ENCODE measurements at places on chromosomes 1 and 21.

DNA sequence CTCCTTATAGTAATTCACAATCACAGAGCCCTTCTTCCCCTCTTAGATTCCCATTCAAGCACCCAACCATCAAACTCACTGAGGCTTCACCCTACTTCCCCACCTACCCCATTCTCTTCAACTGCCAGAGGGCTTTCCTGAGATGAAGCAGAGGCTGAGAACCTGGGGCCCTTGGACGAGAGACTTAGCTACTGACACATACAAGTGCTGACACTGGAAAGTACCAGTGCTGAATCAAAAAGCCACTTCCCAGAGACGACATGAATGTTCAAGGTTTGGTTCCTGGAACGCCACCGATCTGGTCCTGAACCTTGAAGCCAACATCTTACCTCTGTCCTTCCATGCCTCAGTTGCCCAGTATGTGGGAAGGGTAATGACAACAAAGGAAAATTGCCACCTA lies 16.6 kb upstream of the RAP1A start:
- no peak for DNase-seq

DNA sequence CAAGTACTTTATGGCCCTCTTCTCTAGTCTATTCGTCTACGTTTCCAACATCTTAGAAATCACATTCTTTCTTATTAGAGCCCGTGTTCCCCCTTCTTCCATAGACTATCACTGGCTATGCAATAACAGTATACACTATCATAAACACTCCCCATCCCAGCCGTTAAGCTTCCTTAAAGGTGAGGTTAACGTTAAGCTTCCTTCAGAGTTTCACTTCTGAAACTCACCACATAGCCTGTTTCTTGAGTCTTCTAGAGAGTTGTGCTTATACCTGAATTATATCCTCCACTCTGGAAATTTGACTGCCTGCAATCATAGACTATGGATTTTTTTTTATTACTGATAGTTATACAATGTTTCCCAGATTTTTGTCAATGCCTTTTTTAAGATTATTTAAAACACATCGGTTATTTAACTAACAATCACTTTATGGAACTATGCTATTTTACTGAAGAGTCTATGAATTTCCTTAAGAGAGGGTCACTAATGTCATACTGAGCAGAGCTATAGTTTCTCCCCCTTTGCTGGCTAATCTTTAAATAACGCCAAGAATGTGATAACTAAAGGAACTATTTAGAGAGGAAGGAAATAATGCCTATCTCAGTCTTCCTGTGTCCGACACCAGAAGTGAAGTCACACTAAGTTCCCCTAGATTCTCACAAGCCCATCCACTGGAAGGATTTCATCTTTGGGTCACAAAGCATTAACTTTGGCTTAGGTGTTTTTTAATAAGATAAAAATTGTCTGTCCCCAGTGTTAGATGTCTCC lies 16.8 kb downstream of the FCER1A start:
- no peak for DNase-seq

GRCh38 chr1:45542591-45542990 lies 8.0 kb upstream of the AKR1A1 start:
- no peak for DNase-seq

DNA sequence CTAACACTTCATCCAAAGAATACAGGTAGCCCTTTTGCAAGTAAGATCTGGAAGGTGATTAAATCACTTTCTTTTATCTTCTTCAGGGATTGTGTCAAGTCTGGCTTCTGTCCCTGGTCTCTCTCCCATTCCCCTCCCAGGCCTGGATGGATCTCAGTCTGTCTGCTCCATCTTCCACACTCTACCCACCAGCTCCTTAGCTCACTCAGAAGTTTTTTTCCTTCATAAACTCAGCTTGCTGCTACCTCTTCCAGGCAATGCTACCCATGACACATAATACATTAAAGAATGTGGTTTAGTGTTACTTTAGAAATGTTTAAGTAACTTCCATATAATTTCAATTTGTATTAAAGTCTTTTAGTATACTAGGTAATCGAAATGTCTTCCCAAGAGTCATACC lies 133.1 kb downstream of the AKT3 start:
- DNase-seq, result peak; percentile 61

DNA sequence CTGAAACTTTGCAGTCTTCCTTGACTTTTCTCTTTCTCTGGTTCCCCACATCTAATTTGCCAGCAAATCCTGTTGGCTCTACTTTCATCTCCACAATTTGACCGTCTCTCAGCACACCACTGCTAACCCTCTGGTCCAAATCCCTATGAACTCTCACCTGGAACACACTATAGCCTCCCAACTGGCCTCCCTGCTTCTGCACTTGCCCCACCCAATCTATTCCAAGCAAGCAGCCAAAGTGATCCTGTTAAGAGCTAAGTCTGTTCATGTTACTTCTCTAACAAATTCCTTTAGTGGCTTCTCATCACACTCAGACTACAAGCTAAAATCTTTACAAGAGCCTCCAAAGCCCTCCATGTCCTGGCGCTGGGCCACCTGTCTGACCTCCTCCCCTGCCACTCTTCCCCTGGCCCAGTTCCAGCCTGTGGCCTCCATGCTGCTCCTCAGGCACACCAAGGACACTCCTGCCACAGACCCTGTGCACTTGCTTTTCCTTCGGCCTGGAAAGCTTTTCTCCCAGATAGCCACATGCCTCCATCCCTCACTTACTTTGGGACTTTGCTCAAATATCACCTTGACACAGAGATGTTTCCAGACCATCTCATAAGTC lies 104.1 kb downstream of the DTL start:
- DNase-seq, result no peak

GRCh38 chr1:98661544-98662355 lies at the start of gene SNX7:
TSS of gene SNX7 (plus strand) at chr1:98661721. CDS start at chr1:98661732, 11 bp downstream.
- peak; percentile 69 for DNase-seq

- peak; percentile 7 for DNase-seq
Observed at GRCh38 chr1:113579256-113580018, 179.8 kb downstream of the PHTF1 start.

DNA sequence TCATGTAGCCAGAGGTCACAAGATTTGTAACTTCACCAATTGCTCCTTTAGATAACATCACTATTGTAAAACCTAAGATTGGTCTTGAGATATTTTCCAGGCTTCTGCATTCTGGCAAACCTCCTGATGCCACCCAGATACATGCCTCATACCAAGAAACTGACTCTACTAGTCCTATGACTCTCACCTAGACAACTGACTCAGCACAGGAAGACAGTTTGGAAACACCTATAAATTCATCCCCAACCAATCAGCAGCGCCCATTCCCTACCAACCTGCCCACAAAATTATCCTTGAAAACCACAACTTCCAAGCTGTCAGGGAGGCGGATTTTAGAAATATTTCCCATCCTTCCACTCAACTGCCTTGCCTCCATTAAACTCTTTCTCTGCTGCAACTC lies 2.6 kb downstream of the NME7 start:
- no peak for DNase-seq

DNA sequence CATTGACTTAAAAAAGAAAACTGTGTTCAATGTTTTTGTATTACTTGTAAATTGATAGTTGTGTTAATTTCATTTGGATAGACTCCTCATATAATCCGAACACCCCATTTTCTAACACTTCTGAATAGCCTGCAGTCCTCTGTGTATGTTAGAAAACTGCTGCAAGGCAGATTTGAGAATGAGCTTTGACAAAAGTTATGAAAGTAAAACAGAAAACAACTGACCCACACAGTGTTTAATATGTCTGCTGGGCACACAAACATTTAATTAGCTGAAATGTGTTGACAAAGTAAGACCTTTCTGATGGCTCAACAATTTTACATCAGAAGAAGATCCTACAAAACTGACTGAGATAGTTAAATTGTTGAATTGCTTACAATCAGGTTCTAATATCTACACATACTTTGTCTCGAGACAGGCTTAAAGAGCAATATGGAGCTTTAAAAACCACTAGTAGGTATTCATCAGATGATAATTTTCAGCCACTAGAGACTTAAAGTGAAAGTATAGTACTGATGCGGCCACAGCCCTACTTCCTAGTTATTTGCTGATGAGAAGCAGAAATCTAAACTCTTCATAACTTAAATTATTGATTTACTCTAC lies 40.0 kb upstream of the PRMT6 start:
- DNase-seq, result no peak

- DNase-seq, result no peak
Observed at GRCh38 chr1:110633646-110634030, 27.5 kb upstream of the KCNA2 start.

- no peak for DNase-seq
Observed at GRCh38 chr1:97451046-97451826, 469.6 kb downstream of the DPYD start.

GRCh38 chr1:240980342-240980741 lies 368.4 kb upstream of the GREM2 start:
- DNase-seq, result no peak

DNA sequence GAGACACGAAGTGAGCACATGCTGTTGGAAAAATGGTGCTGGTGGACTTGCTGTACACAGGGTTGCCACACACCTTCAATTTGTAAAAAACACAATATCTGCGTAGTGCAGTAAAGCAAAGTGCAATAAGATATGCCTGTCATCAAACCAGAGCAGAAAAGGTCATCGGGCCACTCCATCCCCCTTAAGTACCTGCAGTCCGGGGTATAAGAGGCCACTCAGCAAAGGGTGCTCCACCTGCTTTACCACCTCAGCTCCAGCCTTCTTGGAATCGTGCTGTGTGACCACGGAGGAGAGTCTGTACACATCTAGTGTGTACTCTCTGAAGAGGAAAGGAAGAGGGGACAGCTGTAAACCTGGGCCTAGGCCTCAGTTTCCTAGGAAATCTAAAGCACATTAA lies 10.9 kb downstream of the YARS1 start:
- DNase-seq, result no peak

DNA sequence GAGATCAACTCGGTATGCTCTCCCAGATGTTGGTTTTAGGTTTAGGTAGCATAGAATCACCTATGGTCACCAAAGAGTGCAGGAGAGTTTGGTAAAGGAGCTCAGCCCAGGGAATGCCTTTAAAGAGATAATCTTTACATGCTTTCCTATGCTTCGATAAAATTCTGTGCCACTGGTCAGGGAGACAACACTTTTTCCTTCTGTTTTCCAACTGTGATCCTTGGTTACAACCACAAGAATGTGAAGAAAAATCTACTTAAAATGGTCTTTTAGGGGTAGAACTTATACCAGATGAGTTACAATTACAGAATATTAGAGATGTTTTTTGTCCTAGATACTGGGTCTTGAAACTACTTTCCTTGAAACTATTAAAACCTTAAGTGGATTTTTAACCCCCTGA lies 895.6 kb downstream of the TTLL7 start:
- DNase-seq, result no peak

DNA sequence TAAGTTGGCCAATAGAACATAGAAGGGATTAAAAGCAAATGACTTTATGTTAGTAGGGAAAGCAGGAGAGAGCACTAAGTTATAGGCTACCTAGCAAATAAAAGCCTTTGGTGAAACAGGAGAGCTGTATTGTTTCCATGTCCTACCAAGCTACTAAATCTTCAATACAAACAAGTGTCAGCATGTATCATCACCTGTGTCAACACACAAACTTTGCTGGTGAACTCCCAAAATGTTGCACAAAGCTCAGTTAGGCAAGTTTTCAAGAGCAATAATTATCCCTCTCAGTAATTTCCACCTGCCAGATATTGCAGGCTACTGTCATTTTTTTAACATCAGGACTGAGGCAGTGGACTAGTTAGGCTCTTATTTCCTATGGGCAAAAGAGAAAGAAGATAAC lies 77.7 kb upstream of the ADAM30 start:
- no peak for DNase-seq

GRCh38 chr1:222095606-222096475 lies 354.0 kb upstream of the DUSP10 start:
- no peak for DNase-seq

DNA sequence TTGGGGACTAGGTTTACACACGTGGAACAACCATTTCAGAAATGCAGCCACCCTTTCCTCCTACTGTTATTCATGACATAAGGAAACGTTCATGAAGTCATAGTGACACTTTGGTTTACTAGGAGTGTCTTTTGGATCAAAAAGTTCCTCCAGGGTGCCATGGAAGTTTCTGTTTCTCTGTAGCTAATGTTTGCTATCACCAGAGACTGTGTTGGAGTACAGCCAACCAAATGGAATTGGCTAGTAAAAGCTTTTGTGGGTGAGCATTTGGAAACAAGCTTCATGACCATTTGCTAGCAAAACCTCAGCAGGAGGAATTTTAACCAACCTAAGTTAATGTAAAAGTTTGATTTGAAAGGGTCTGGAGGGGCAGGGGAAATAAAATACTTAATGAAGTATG lies 43.9 kb upstream of the ADGRL2 start:
- peak; percentile 6 for DNase-seq

GRCh38 chr1:145690587-145691558 lies 16.3 kb downstream of the PDZK1 start:
- peak; percentile 82 for DNase-seq
